Left colon (tissue), 2 donors: ENCODE measurements at places on chromosomes 2 and 18. TPM values are rescaled to one million over a fixed set of nuclear protein-coding genes. Genes with fewer than 3 reads are reported as not detected.

- no peak for DNase-seq
Measured at GRCh38 chr2:30348825-30349224, 98.2 kb upstream of the LCLAT1 start.

GRCh38 chr2:100460904-100461530 is 9.3 kb upstream of the NMS start:
- DNase-seq, result no peak

DNA sequence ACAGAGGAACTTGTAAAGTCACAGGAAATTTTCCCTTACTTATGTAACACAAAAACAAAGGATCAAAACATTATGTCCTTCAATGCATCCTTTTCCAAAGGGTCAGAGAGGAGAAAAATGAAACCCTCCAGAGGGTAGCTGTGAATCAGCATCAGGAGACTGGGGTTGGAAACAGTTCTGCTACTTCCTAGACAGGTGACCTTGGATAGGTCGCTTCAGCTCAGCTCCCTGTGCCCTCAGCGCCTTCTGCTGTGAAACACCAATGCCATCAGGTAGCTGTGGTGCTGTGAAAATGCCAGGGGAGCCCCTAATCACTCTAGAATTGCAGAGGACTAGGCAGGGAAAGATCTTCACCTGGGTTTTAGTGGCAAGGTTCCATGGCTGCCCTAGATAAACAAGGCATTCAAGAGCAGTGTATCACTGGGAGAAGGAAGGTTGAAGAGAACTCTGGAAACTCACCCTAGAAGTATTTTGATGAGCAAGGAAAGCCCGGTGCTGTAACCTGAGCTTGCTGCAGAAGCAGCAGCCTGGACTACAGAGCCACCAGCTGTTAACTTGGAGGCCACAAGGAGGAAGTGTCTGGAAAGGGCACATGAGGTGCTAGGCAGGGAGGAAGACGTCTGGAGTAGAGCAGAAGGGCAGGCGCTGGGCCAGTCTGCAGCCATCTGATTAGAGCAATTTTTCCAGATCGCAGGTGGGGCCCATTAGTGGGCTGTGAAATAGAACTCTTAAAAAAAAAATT is 100.7 kb upstream of the MCFD2 start:
- DNase-seq, result peak; percentile 59

DNA sequence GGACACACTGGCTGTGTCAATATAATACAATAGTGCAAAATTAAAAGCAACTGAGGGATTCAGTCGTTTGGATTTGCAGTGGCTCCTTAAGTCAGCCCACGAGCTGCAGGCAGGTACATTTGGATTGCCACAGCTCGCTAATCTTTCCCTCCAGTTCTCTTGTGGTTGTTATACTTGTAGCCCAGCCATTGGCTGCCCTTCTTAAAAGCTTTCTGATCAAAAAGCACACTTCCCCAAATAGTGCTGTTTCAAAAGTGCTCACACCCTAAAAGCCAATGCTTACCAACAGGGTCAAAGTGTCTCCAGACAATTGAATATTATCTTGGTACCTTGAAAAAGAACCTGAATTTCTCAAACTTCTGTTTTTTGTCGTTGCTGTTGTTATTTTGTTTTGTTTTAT is 404.7 kb upstream of the FAM98A start:
- no peak for DNase-seq

- no peak for DNase-seq
Measured at GRCh38 chr2:64914735-64915509, 74.3 kb upstream of the SLC1A4 start.

GRCh38 chr2:129761569-129762021 is 217.9 kb upstream of the RAB6C start:
- no peak for DNase-seq

- DNase-seq, result no peak
Measured at GRCh38 chr2:135909976-135910375, 33.7 kb upstream of the MCM6 start.

- no peak for DNase-seq
Measured at GRCh38 chr2:206217743-206218142, 56.7 kb upstream of the ZDBF2 start.

DNA sequence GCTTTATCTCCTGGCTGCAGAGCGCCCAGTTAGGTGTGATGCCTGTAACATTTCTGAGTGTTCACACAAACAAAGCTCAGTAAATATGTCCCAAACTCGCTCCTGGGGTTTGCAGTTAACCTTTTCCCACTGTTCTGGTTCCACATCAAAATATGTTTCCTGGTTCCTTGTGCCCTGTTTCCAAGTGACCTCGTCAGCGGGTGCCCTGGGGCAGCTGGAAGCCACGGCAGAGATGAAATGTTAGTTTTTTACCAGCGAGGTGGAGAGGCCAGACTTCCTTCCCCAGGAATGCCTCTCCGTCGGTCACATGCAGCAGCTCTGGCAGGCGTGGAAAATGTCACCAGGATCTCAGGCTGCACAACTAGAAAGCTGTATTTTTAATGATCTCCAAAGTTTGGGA is 18.2 kb downstream of the NFATC1 start:
- DNase-seq, result no peak

GRCh38 chr2:26636935-26637334 is 4.2 kb downstream of the CIB4 start:
- no peak for DNase-seq

DNA sequence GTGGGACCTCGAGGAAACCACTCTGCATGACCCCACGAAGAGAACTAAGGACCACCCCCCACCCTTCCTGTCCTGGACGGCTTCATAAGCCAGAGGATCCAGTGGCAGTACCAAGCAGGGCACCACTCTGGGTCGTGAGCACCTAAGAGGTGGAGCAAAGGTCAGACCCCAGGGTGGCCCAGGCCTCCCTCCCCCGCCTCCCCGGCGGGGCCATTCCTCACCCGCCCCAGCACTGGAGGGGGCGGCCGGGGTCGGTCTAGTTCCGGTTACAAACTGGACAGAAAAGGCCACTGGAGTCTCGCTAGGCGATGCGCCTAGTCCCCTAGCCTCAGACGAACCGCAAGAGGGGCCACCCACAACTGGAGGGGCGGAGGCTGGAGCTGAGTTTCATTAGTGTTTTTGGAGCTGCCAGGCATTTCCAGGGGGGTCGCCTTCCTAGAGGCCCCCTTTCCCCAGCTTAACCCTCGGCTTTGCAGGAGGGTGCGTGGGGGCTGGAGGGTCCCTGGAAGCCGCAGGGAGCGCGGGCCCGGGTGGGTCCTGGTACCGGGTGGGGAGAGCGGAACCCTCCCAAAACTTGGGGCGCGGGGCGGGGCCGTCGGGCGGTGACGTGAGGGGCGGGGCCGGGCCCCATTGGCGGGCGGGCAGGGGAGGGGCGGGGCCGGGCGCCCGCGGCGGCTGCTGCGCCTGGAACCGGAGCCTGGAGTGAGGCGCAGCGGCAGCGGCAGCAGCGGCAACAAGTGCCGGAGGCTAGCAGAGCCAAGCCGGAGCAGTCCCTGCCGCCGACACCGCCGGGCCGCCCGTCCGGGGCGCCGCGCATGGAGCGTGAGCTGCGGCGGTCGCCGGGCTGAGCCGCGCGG is at the start of gene B3GNT2:
TSS of gene B3GNT2 (plus strand) at position 695 of the 857 bp plus-strand sequence. CDS start 26,106 bp downstream, outside the sequence.
- DNase-seq, result peak; percentile 75

Gene EVX2
- total RNA-seq, result not detected

Gene ANKRD30B
- total RNA-seq, result 0.24 TPM

Gene COL6A3
- total RNA-seq, result 22.6 TPM

Gene ADCY3
- 30.2 TPM for total RNA-seq
